ENCODE measurements at places on chromosomes 3 and 15. TPM values are rescaled to one million over a fixed set of nuclear protein-coding genes. Genes with fewer than 3 reads are reported as not detected.

The CCDC50 gene
- total RNA-seq, result 10.9 TPM

The GPR87 gene
- total RNA-seq, result 1.3 TPM

The WNT5A gene
- not detected for total RNA-seq

The PYGO1 gene
- not detected for total RNA-seq

The PLA2G4E gene
- total RNA-seq, result not detected

The SKOR1 gene
- total RNA-seq, result not detected

The DAZL gene
- total RNA-seq, result not detected

The C3orf85 gene
- total RNA-seq, result not detected

The SNTN gene
- total RNA-seq, result not detected

DNA sequence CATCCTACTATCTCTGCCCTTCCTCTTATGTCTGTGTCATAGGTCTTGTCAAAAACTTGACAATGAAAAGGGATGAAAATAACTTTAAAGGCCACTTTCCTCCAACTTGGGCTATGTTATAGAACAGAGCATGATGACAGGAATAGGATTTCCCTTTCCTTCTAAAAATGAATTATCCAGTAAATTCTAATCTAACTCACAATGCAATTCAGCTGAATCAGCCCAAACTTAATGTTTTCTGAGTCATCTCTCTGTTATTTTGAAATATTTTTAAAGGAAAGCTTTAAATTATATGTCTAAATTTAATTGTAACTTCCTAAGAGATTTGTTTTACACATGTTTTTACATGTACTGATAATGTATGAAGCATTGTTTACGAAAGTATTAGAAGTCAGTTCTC, 258.5 kb downstream of the BBX start:
- DNase-seq, result no peak

GRCh38 chr15:68401496-68402431, 30.2 kb downstream of the ITGA11 start:
- no peak for DNase-seq

DNA sequence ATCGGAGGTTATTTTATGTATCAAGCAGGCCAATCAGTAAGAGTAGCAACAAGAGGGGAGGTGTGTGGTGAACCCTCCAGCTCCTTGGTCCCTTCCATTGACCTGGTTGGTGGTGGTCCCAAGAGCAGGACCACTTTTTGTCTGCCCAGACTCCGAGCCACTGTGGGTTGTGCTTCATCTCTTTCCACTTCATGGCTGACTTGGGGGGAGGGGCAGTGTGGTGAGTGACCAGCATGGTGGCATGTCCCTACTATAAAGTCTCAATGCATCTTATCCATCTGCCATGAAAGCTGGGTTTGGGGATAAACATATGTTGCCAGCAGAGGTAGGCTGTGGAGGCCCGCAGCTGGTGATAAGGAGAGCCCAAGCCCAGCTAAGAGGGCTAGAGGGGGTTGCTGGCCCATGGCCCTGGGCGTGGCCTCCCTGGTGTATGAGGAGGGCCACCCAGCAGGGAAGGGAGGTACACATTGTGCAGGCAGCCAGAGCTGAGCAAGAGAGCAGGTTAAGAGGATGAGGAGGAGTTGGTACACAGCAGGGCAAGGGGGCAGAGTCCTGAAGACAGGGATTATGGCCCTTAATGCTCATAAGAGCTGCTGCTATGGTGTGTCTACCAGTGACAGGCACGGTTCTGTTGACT, 7.0 kb downstream of the AEN start:
- DNase-seq, result peak; percentile 26

DNA sequence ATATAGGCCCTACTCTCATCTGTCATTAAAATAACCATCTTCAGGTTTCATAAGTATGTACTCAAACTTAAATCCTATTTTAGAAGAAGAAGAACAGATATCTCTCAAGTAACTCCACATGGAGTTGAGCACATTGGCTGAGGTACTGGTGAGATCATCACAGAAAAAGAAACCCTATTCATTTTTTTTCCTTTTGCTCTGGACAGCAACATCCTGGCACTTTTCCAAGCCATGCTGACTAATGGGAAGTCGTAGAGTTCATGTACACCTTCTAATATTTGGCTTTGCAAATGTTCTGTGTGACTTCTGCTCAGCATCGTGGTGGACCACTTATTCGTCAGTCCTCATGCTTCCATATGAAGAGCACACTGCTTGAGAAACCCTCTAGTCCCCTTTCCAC, 336.0 kb upstream of the KCNH8 start:
- no peak for DNase-seq

- no peak for DNase-seq
These were observed 18.9 kb downstream of the SH3BP5 start for GRCh38 chr3:15313461-15313860.

DNA sequence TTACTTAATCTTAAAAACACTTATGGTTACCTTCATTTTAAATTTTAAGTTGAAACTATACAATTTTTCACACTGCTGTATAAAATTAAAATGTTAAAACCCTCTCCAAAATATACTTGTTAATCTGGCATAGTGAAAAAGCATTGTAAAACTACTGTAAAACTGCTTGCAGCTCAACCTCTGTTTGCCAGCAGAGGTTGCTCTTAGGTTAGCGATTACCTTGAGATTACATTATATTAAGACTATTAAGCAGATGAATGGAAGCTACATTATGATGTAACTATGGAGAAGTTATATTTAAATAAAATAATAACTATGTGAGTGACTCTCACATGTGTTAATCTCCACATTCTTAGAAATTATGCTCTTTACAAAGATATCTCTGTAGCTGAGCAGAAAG, 143.6 kb upstream of the SLITRK3 start:
- DNase-seq, result no peak

DNA sequence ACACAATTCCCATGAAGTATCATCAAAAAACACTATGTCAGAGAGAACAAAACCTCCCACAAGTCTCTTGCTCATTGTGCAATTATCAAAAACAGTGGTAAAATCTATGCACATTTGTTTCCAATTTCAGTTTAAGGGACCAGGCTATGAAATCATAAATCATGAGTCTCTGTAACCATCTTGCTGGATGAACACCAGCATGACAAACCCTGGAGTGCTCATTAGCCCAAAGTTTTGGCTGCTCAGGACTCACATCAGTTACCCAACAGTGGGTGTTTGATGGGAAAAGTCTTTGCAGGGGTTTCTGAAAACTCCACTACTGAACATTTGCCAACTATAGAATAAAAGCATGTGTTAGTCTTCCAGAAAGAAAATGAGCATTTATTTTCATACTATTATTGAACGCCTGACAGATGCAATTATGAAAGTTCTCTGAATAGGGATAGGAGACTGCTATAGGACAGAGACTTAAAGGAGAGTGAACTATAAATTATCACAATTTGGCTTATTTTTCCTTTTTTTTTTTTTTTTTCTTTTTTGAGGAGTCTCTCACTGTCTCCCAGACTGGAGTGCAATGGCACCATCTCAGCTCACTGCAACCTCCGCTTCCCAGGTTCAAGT, 240.8 kb upstream of the KCNMB2 start:
- no peak for DNase-seq

GRCh38 chr3:156513619-156514018, 41.3 kb downstream of the SSR3 start:
- no peak for DNase-seq

GRCh38 chr15:45259796-45260195, 7.8 kb downstream of the SLC28A2 start:
- DNase-seq, result no peak

DNA sequence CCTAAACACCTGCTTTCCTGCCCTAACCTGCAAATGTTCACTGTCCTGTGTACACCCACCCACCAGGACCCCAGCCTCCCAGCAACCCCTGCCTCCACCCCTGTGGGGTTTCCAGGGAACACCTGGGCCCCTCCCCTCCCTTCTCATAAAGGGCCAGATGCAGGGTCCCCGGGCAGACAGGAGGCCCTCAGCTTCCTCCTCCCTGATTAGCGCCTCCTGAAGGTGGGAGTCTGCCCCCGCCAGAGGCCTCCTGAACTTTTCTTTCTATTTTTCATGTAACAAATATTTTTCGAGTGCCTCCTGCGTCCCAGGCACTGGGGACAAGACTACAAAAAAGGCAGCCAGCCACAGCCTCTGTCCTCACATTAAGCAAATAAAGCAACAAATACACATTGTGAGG, 135.4 kb upstream of the LINGO1 start:
- no peak for DNase-seq

DNA sequence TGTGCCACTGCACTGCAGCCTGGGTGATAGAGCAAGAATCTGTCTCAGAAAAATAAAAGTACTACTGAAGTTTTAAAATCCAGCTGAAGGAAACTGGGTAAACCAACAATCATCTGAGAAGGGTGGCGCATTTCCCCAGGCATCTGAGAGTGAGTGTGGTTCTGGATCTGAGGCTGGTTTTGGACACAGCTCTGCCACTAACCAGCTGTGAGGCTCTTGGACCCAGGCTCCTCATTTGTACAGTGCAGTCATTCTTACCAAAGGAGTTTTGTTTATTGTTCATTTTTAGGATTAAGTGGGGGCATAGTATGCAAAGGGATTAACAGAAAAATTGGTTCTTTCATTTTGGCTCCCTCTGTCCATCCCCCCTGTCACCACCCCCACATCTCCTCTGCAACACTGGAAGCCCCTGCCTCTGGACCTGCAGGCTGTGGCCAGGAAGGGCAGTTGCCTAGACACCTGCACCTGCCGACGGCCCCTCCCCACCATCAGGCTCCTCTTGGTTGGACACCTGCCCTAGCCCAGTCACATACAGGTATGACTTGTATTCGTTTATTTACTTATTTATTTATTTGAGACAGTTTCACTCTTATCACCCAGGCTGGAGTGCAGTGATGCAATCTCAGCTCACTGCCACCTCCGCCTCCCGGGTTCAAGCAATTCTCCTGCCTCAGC, 8.8 kb downstream of the NUP210 start:
- DNase-seq, result no peak

DNA sequence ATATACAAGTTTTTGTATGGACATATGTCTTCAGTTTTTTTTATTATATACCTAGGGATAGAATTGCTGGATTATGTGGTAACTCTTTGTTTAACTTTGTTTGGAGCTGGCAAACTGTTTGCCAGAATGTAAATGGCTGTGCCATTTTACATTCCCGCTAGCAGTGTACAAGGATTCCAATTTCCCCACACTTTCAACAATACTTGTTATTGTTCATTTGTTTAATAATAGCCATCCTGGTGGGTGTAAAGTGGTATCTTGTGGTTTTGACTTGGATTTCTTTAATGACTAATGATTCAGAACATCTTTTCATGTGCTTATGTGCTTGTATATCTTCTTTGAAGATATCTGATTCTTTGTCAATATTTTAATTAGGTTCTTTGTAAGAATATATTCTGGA, 64.4 kb downstream of the ZNF609 start:
- no peak for DNase-seq

GRCh38 chr15:76209942-76210341, 101.3 kb downstream of the ETFA start:
- no peak for DNase-seq

- DNase-seq, result no peak
These were observed 70.1 kb downstream of the TBC1D2B start for GRCh38 chr15:78007211-78007931.

DNA sequence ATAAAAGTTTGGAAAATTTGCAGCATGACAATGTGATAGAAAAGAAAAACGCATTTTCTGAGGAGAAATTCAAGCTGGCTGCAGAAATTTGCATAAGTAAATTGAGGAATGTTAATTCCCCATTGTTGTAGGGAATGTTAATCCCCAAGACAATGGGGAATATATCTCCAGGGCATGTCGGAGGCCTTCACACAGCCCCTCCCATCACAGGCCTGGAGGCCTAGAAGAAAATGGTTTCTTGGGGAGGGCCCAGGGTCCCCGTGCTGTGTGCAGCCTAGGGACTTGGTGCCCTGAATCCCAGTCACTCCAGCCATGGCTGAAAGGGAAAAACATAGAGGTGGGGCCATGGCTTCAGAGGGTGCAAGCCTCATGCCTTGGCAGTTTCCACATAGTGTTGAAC, 101.1 kb downstream of the BOC start:
- no peak for DNase-seq

- DNase-seq, result no peak
These were observed 151.0 kb downstream of the TJP1 start for GRCh38 chr15:29670998-29671981.

- DNase-seq, result no peak
These were observed 15.0 kb upstream of the ZBED2 start for GRCh38 chr3:111610189-111610588.

- no peak for DNase-seq
These were observed 17.3 kb downstream of the FAM174B start for GRCh38 chr15:92638291-92638708.

- no peak for DNase-seq
These were observed 100.3 kb downstream of the FSIP1 start for GRCh38 chr15:39682366-39682765.

DNA sequence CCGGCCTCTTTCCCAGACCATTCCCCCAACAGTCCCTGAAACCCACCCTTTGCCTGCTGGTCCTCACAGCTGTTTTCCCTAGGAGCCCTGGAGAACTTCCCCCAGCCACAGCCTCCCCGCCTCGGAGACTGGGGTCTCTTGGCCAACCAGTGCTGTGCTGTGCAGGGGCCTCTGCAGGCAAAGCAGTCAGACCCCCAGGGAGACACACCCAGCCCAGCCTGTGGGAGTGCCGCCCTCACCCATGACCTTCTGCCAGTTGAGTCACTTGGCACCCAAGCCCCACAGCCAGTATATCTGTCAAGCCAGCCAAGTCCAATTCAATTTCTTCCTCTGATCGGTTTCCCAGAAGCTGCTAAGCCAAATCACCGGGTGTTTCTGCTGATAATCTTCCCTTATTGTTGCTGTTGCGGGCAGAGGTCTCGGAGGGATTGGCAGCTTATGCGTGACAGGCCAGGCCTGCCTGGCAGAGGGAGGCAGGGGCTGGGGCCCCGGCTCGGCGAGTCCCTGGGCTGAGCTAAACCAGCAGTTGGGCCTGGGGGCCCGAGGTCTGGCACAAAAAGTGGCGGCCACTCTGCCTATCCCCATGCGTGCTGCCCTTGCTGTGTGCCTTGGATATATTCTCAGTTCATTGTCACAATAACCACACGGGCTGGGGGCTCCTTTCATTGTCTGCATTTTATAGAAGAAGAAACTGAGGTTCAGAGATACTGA, 65.6 kb upstream of the SLC6A1 start:
- DNase-seq, result peak; percentile 23

GRCh38 chr3:124483915-124484470, 246.3 kb upstream of the UMPS start:
- DNase-seq, result no peak

- DNase-seq, result no peak
These were observed 864 bp upstream of the NEO1 start for GRCh38 chr15:73051391-73051806.

DNA sequence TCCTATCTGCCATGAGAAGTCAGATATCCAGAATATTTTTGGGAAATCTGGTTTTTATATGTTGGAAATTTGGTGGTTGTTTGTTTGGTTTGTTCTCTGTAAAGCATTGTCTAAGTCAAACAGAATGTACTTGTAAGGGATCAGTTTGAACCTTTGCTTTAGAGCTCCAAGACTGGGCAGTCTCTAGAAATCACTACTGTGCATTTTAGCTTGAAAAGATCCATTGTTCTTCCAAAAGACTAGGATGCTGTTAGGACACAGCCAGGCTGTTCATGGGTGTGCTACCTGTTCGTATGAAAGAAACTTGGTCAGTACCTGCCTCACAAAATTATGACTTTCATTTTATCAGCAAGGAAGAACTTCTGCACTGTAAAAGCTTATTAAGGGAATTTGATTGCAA, 182.6 kb downstream of the WDR72 start:
- DNase-seq, result no peak

GRCh38 chr3:38782148-38782547, 33.9 kb downstream of the SCN10A start:
- DNase-seq, result no peak

Measured in activated naive CD4-positive, alpha-beta T cell treated with anti-CD3 and anti-CD28 coated beads, Interleukin-2, amount 50 U/mL, for 72 hours (primary cell).